ENCODE measurements at places on chromosomes 11 and 22.

DNA sequence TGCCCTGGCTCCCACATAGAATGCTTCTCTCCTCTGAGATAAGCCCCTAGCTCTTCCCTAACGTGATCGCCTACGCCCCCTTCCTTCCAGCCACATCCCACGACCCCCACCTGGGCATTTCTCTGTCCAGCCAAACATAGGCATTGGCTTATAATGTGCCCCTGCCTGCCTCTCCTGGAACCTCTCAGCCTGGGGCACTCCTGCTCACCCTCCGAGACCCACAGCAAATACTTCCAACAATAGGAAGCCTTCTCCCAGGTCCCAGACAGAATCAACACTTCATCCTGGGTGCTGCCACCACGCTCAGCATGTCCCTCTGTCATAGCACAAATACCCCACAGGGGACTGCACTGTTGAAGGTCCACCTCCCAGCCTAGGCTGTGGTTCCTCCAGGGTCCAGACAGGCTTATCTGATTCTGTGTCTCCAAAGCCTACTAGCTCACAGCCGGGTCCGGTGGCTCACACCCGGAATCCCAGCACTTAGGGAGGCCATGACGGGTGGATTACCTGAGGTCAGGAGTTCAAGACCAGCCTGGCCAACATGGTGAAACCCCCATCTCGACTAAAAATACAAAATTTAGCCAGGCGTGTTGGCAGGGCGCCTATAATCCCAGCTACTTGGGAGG lies 24.2 kb upstream of the TMPRSS4 start:
- no peak for DNase-seq

DNA sequence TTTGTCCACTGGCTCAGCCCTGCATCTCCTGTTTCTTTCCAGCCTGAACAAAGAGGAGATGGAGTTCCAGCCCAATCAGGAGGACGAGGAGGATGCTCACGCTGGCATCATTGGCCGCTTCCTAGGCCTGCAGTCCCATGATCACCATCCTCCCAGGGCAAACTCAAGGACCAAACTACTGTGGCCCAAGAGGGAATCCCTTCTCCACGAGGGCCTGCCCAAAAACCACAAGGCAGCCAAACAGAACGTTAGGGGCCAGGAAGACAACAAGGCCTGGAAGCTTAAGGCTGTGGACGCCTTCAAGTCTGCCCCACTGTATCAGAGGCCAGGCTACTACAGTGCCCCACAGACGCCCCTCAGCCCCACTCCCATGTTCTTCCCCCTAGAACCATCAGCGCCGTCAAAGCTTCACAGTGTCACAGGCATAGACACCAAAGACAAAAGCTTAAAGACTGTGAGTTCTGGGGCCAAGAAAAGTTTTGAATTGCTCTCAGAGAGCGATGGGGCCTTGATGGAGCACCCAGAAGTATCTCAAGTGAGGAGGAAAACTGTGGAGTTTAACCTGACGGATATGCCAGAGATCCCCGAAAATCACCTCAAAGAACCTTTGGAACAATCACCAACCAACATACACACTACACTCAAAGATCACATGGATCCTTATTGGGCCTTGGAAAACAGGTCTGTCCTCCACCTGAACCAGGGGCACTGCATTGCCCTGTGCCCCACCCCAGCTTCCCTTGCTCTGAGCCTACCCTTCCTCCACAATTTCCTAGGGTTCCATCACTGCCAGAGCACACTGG lies 5.0 kb downstream of the FTH1 start:
- no peak for DNase-seq

DNA sequence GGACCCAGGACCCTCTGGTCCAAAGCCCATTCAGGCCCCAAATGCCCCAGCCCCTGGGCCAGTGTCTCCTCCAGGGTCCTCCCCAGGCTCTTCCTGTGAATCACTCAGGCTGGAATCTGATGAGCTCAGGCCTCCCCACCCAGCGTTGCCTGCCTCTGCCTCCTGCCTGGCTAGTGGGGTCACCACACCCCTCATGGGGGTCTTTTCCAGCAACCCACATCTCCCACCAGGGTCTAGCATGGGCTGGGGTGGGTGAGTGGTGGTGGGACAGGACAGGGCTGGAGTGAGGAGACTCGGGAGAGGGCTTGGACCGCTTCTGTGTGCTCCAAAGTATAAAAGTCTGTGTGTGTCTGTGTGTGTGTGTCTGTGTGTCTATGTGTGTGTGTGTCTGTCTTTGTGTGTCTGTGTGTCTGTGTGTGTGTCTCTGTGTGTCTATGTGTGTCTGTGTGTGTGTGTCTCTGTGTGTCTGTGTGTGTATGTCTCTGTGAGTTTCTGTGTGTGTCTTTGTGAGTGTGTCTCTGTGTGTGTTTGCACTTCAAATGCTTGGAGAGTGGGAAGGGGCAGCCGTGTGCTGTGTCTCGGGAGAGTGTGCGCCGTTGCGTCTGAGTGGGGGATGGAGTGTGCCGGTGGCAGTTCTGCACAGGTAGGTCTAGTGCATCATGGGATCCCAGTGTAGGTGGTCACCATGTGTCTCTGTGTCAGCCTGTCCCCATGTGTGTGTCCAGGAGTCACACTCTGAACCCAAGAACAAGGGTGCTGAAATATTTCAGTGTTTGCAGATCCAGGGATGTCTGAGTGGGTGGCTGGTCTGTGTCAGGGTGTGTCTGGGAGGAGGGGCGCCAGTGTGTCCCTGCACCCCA lies 8.8 kb downstream of the RIN1 start:
- DNase-seq, result no peak

- DNase-seq, result no peak
Measured at GRCh38 chr11:48043111-48043990, 63.0 kb downstream of the PTPRJ start.

GRCh38 chr22:32794449-32795213 lies 6.9 kb upstream of the TIMP3 start:
- DNase-seq, result no peak

GRCh38 chr22:19058713-19059451 lies 63.3 kb downstream of the DGCR2 start:
- DNase-seq, result no peak
